ENCODE measurements at places on chromosomes 1 and 21.
A peak's percentile ranks its signal among the peaks of the same experiment; 100 is the strongest.

DNA sequence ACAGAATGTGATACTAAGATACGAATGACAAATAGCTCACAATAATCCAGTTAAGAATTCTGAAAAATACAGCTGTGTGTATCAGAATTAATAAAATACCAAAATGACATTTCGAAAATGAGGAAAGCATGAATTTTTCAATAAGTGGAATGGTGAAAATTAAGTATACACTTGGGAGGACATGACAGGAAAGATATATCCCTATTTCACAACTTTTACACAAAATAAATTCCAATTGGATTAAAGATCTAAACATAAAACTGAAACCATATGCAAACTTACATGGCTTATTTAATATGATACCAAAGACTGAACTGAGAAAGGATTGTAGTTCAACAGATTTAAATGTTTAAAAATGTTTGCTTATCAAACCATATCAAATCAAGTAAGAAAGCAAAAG is 510.4 kb upstream of the ADAMTS5 start:
- DNase-seq: no peak

DNA sequence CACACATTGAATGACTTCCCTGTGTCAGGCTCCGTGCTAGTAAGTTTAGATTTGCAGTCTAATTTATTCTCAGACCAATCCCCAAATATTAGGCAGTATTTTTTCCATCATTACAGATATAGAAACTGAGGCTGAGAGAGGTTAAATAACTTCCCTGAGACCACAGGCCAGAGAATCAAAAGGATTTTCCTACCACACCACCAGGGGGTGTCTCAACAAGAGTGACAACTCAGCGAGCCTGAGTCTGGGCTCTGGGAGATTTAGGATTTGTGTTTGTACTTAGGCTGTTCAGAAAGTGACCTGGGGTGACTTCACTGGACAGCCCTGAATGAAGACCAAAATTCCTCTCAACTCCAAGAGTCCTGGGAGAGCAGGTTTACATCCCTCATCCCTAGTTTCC is 13.3 kb upstream of the LCE5A start:
- no peak for DNase-seq

- DNase-seq: no peak
Measured at GRCh38 chr1:67312615-67313014, 4.9 kb downstream of the IL12RB2 start.

GRCh38 chr1:29786195-29786594 is 549.9 kb downstream of the PTPRU start:
- DNase-seq: no peak

DNA sequence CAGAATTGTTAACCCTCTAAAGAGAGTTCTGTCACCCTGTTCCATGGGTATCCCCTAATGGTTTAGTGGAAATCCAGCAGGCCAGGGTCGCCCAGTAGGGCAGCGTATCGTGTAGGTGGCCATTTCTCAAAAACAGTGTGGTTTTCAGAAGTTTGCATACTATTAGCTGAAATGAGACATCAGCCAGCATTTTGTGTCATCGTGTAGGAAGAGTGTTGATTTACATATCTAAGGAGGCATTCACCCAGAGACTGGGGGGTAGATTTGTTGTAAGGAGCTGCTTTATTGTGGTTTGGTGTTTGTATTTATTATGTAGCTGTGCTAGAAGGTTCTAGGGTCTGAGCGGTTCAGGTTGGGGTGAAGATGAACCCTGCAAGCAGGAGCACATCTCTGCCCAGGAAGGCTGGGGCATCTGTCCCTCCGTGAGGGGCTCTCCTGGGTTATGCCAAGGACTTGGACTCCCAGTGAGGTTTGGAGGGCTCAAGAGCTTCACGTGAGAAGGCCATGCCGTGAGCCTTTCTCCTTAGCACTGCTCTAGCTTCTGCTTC is 174.4 kb downstream of the PGBD5 start:
- no peak for DNase-seq

DNA sequence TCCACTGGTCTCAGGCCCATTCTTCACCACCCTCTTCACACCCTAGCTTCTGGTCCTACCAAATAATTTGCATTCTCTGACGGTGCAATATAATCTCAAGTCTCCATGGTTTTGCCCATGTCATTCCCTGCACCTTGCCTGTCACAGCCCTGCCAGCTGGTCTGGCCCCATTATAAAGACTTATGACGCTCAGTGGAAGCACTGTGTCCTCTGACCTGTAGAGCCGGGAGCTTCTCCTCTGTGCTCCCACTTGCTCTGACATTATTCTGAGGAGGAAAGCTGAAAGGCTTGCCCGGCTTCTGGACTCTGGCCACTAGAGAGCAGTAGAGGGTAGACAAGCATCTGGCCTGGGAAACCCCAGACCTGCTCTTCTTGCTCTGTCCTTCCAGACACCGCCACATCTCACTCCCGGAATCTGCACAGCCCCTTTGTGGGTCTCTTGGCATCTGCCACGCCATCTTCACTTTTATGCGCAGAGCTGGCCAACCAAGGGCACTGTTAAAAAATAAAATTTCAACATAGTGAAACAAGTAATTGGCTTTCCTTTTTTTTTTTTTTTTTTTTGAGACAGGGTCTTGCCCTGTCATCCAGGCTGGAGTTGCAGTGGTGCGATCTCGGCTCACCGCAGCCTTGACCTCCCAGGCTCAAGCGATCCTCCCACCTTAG is 44.4 kb downstream of the NENF start:
- DNase-seq: peak; percentile 45

DNA sequence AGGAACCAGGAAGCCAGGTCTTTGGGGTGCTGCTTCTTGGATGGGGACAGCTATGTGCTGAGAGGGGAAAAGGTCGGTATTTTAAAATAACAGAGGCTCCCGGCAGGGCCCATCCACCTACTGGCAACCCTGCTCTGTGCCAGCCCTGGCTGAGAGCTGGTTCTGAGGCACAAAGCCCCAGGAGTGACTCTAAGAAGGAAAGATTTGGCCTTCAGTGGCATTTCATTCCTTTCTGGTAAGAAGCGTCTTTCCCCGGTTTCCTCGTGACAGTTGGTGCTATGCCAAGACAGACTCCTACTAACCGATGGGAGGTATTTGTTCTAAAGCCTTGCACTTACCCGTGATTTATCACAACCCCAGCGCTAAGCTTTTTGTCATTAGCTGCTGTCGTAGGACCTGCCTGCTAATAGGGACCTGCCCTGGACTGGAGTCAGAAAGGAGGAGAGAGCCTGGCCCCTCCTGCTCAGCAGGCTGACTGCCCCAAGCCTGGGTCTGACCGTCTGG is 123.1 kb upstream of the ADAR start:
- DNase-seq: no peak

DNA sequence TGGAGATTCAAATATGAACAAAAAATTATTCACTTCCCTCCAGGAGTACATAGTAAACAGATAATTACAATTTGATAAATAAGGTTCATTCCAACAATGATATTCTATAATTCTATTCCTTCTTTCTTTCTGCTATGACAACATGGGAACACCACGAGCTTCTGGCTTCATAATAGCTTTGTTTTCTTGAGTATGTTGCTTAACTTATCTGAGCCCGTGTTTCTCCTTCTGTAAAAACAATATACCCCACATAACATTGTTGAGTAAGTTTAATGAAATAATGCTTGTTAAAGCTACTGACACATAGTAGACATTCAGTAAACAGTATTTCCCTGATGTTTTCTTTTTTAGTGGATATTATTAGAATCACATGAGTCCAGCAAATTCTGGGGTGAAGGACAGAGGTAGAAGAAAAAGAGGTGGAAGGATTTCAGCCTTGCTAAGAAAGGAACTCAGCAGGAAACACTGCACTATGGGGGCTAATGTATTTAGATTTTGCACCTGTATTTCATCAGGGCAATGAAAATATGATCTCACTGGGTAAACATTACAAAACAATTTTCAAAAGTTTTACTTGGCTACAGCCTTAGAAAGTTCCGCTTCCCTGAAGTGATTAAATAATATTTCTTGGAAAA is 430.8 kb upstream of the C1orf87 start:
- no peak for DNase-seq

GRCh38 chr21:25994758-25995163 is 175.8 kb downstream of the APP start:
- no peak for DNase-seq

- peak; percentile 71 for DNase-seq
Measured at GRCh38 chr21:35048706-35049617, at the start of gene RUNX1. Gene RUNX1, minus strand, starts transcription at chr21:35049302.

DNA sequence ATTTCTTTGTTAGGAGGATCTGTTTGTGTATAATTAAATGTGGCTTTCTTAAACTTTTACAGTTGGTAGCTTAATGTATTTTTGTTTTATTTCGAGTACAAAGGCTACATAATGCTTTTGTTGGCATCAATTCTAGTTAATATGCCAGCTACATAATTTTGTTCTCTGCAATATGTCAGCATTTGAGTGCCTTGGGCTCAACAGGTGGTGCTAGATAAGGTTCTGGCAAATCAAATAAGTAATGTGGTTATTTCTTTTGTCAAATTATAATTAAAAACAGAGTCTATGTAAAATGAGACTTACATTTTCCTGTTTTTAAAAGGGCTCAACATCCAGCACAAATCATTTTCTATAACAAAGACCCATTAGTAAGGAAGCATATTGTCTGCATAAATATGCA is 410.6 kb upstream of the NR5A2 start:
- DNase-seq: no peak

DNA sequence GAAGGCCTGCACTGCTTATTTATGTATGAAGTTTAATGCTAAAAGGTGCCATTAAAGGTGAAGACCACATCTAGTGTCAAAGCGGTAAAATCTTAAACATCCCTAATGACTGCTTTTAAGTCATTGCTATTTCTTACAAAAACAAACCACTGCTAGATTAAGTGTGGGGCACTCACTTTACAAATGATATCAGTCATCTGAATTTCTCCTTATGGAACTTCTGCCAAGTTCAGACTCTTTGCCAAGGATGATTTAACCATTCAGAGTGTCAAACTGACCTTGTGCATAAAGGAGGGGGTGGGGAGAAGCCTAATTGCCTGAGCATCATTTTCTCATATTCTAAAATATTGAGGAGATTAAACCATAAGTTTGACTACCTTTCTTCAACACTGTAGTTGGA is 271.5 kb downstream of the TGFB2 start:
- no peak for DNase-seq

DNA sequence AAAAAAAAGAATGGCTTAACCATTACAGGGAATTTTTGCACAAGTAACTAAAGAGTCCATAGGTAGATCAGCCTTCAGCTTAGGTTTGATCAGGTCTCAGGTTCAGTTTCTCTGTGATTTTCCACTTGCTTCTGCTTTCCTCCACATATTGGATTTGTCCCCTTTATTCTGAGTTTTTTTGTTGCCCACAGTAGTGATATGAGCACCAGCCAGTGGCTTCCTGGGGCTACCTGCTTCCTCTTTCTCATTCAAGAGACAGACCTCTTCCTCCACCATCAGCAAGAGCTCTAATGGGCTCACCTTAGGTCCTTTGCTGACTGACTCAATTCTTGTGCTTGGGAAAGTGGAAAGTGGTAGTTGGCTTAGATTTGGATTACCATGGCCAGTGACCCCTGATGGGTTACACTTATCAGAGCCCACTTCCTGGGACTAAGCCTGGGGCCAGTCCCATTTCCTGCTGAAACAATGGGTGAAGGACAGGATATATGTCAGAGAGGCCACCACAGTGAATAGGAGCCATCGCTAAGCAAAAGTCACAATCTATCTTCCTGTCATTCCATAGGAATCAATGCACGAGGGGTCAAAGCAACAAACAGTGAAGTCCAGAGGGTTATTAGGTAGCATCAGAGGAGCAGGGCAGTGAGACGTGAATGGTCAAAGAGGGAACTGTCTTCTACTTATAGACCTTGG is 12.8 kb upstream of the PLA2G2E start:
- DNase-seq: no peak

- DNase-seq: no peak
Measured at GRCh38 chr1:204660509-204660908, 25.0 kb downstream of the LRRN2 start.

DNA sequence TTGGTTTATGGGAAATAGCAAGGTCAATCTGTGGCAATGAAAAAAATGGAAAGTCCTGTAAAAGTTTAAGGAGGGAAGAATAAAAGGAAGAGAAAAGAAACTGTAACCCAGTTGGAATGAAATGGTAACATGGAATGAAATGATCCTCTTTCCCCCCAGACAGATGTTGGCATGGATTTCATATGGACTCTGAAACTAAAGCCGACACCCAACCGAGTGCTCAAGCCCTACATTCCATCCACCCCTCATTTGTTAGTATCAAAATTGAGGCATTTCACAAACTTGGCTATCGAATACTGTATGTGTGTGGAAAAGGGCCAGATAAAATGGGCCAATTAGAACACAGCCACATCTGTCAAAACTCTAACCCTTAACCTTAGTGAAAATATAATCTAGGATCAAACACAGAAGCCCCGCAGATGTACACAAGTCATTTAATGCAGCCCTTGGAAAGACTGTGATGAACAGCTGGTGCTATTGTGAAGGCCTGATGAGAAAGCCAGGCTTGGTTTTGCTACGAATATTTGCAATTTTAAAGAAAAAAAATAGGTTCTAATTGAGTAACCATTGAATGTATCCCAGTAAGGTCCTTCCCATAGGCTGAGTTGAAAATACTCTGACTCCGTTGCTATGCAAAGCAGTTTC is 72.6 kb upstream of the RGL1 start:
- DNase-seq: no peak

- DNase-seq: no peak
Measured at GRCh38 chr1:226825037-226825745, 45.2 kb upstream of the PSEN2 start.

DNA sequence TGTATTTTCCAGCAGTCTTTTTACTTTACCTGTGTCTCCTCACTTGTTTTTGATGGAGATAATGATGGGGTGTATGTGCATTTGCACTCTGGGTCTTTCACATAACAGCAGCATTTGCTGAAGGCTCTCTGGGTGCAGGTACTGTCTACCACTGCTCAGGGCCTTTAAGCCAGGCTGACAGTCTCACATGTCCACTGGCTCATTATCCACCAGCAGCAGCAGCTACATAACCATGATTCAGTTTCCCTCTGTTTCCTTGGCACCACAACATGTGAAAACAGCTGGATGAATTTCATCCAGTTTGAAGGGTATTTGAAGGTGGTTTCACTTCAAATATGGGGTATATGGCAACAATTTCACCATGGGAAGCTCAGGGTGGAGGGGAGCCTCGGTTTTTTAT is 41.2 kb upstream of the ROR1 start:
- DNase-seq: no peak

DNA sequence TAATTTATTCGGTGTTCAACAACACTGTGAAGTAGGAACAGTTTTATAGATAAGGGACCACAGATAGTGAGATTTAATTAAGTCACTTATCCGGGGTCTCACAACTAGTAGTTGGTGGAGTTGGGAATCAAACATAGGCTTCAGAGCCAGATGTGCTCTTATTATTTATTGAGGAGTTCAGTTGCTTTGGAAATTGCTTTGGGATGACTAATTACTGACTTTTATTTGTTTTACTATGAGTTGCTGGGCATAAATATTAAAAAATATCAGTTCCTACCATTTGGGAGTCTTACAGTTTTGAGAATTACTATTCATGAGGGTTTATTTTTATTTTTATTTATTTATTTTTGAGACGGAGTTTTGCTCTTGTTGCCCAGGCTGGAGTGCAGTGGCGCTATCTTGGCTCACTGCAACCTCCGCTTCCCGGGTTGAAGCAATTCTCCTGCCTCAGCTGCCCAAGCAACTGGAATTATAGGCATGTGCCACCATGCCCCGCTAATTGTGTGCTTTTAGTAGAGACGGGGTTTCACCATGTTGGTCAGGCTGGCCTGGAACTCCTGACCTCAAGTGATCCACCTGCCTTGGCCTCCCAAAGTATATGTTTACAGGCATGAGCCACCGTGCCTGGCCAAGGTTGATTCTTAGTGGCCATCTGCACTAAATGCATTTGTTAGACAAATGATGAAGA is 27.7 kb downstream of the THRAP3 start:
- DNase-seq: no peak

- no peak for DNase-seq
Measured at GRCh38 chr1:91827087-91827458, 58.9 kb downstream of the TGFBR3 start.

GRCh38 chr1:31031330-31032143 is 34.0 kb downstream of the PUM1 start:
- DNase-seq: no peak

All from T-helper 17 cell (primary cell).